Effector memory CD4-positive, alpha-beta T cell (primary cell): ENCODE measurements at places on chromosomes 12 and 14.

- DNase-seq: no peak
These were observed 13.0 kb upstream of the SNAPC1 start for GRCh38 chr14:61749264-61749663.

DNA sequence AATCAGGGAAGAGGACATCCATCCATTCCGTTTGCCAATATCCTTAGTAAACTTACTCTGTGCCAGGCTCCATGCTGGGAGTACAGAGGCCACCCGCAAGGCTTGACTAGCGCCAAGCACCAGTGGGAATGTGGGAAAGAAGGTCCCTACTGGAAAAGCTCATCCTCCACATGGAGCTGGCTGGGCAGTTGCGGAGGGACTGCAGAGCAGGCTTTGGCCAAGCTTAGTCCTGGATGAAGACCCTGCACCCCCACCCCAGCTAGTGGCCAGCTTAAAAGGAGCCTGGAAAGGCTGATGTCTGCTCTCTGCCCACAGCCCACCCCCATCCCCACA is 22.4 kb upstream of the EIF2B2 start:
- DNase-seq: no peak

DNA sequence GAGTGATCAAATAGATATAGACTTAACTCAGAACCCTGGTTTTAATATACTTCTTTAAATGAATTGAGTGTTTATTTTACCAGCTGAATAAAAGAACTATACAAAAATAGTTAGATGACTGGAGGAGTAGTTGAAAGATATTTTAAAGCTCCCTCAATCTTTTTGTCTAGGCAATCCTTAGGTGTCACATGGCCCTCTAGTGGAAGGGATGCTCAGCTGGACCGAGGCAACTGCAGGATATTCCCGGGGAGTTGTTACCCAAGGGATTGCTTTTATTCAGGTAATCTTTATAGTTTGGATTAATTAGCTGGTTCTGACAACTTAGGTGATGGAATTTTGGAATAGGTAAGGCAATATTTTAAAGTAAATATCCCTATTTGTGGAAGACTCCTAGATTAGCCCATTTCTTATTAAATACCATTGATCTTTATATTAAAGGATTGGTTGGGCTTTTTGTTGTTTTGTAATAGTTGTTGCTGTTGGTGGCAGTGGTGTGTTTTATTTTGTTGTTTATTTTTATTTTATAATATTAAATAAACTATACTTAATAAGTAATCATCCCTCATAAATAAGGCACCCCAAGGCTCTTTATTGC is 57.1 kb downstream of the ZDHHC17 start:
- no peak for DNase-seq

DNA sequence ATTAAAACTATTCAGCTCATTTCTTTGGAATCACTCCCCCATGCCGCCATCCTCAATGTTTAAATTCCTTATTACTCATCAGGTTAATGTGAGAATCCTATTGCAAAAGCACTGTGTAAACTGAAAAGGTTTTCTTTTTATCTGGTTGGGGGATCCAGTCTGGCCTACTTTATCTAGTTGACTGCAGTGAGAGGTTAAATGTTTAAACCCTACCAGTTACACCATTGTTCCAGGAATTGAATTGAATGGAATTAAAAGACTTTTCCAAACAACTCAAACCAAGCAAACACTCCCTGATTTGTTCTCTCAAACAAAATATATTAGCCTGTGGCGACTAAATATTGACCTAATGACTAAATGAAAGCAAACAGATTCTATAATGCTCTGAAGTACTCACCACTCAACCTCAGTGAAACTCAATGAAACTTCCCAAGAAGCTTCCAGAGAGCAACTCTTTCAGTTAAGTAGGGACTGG is 100.5 kb downstream of the VEZT start:
- DNase-seq: no peak

DNA sequence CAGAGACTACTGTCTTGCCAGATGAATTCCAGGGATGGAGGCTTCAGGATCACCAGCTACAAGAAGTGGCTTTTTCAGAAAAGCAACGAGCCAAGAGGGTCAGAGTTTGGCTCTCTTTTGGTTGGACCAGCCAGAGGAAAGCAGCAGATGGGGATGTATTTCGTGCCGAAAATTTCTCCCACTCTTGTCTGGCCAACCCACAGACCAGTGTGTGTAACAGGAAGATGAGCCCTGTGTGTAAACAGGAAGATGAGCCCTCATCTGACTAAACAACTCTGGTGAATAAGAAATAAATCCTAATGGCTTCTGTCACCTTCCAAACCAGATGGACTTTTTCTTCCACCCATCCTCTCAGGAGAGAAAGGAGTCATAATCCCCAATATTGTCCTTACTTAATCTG is 13.1 kb downstream of the GPR68 start:
- DNase-seq: no peak

GRCh38 chr12:28248555-28249145 is 58.4 kb downstream of the CCDC91 start:
- no peak for DNase-seq

- no peak for DNase-seq
These were observed 36.4 kb upstream of the AEBP2 start for GRCh38 chr12:19402743-19403431.

- DNase-seq: no peak
These were observed 6.7 kb upstream of the LGR5 start for GRCh38 chr12:71432936-71433335.

- DNase-seq: no peak
These were observed 15.3 kb downstream of the CCDC62 start for GRCh38 chr12:122789637-122790036.

DNA sequence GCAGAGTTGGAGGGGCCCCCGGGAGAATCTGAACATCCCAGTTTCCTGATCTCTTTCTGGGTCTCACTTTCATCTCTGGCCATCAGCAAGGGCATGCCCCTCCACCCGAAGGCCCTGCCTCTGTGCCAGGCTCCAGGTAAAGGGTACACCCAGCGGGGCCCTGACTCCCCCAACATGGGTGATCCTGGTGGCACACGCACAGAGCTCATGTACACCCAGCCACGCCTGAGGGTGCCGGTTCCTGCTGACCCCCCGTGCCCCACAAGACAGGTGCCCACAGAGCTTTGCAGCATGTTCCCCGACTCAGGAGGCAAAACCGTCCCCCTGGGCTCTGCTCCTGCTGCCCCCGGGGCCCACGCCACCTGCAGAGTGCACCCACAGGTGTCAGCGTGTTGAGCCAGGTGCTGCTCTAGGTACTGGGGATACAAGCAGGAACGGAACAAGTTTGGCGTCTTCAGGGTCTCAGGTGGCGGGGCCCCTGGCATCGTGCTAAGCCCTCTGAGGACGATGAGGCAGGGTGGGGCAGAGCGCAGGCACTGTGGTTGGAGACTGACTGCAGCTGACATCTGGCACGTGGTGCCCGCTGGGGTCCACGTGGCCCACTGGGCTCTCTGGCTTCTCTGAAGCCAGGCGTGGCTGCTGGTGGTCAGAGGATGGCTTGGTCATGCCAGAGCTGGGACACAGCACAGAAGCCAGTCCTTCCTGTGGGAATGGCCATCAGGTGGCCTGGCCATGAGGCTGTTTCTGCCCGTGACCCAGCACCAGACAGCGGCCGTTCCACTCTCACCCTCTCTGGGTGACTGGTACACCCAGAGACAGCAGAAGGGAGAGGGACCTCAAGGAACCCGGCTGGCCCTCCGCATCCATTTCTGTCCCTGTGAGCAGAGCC is 13.8 kb downstream of the BAG5 start:
- DNase-seq: no peak

DNA sequence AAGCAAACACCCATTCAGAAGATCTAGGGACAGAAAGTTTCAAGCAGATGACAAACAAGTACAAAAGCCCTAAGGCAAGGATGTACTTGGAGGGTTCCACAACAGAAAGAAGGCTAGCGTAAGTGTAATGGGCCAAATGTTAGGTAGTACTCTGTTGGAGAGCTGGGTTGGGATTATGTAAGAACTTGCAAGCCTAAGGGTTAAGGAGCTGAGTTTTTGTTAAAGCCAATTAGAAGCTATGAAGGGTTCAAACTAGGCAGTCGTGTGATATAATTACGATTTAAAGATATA is 41.4 kb downstream of the HECTD1 start:
- no peak for DNase-seq

DNA sequence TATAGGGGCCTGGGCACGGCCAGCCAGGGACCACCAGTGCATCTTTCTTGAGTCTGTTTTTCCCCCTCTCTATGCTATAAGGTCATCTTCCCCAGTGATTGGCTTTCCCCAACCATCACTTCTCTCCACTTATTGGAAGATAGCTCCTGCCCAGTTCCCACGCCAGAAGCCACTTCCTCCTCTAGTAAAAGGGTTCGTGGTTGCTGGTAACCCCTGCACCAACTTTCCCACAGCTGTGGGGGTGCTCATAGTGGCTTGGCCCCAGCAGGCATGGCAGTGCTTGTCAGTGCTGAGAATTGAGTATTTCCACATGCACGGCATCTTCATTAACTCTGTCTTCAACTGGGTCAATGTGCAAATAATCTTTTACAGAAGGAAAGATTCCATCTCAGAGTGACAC is 215.4 kb downstream of the FOXN3 start:
- DNase-seq: no peak

GRCh38 chr12:53501615-53502181 is 615 bp downstream of the TARBP2 start:
- no peak for DNase-seq

GRCh38 chr12:114272071-114272470 is 133.9 kb downstream of the TBX5 start:
- no peak for DNase-seq

GRCh38 chr12:59660148-59660547 is 64.3 kb downstream of the SLC16A7 start:
- no peak for DNase-seq

GRCh38 chr12:6330192-6330591 is 11.7 kb downstream of the TNFRSF1A start:
- DNase-seq: no peak

DNA sequence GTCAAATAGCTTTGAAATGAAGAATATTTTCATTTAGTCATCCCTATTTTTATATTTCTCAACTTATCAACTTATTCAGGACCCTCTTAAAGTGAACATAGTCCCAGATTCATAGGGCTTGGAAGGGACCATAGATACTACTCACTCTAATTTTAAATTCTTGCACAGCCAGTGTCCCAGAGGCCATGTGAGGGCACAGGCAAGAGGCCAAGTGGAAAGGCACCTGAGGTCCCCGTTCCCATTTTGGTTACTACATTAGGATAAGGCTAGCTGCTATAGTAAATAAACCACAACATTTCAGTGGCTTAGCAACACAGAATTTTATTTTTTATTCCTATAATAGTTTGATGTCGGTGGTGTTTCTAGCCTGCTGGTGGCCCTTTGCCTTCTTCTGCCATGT is 227.8 kb downstream of the SPTSSA start:
- no peak for DNase-seq

GRCh38 chr14:95149441-95149840 is 7.9 kb downstream of the DICER1 start:
- DNase-seq: no peak

GRCh38 chr14:68470361-68470760 is 322.5 kb downstream of the ZFP36L1 start:
- no peak for DNase-seq

DNA sequence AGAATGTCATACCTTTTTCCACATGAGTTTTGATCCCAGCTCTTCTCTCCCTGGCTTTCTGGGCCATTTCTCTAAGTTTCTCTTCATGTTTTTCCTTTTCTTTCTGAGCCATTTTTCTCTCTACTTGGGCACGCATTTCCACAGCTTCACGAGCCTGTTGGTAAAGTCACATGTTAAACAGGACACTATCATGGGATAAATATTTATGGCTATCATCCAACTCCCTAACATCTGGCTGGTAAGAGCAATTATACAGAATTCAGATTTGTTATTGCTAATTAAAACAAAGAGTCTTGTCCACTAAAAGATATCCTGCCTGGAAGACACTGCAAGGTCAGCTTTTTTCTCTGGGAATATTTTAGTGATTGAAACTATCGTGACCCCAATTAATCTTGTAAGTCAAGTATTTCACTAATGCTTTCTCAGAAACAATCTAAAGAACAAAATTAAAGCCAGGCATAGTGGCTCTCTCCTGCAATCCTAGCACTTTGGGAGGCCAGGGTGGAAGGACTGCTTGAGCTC is 23.1 kb downstream of the SLIRP start:
- no peak for DNase-seq

DNA sequence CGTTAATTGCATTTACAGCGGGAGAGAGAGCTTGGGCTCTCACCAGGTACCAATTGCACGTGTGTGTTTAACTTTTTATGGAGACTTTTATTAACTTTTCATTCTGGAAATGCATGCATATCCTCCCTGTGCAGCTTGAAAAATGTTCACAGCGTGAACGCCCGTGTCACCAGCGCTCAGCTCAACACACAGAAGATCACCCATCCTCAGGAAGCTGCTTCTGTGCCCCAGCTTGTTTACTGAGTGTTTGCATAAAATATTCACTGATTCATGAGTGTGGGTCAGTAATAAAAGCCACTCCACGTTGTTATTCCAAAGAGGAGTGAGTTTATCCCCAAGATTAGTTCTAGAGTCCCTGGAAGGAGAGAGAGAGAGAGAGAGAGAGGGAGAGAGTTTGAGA is 75.5 kb upstream of the FZD10 start:
- no peak for DNase-seq

GRCh38 chr12:89311703-89312293 is 40.5 kb downstream of the DUSP6 start:
- DNase-seq: no peak

- no peak for DNase-seq
These were observed 1.1 kb downstream of the SMIM10L1 start for GRCh38 chr12:11171969-11172675.

DNA sequence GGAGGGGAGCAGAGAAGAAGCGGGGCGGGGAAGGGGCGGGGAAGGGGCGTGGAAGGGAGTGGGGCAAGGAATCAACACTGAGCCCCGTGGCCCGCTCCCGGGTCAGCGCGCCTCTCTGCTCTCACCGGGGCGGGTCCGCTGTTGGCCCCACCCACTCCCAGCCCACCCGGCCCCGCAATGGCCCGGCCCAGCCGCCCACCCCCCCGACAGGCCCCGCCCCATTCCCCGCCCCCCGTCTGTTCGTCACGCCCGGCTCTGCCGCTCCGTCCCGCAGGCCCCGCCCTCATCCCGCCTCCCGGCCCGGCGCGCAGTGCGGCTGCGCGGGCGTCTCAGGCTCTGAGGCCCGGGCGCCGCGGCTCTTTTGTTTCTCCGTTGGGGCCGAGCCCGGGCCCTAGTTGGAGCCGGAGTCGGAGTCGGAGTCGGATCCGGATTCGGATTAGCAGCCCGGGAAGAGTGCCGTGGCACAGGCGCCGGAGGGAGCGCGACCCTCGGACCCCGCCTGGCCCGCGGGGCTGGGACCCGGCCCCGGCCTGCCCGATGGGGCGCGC is at the start of gene ULK1:
Gene ULK1, plus strand, starts transcription at position 310 of the 548 bp plus-strand sequence. CDS start 380 bp downstream, outside the sequence.
- DNase-seq: peak; percentile 84

DNA sequence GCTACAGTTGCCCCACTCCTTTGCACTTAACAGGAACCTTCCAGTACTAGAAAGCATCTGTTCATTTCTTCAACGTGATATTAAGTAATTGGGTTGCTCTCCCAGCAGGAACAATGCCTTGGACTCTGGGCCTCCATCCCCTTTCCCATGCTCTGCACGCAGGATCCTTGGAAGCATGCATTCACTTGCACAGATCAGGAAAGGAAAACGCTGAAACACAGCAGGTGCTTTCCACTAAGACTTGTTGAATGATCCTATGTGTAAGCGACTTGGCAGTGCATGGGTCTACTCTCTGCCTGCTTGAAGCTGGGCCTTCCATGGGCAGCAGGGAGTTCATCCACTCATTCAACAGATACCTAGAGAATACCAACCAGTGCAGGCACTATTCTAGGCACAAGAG is 2.3 kb downstream of the LTBP2 start:
- no peak for DNase-seq

GRCh38 chr12:122724641-122725243 is 5.9 kb downstream of the HCAR1 start:
- DNase-seq: no peak

GRCh38 chr12:90682398-90682797 is 272.6 kb downstream of the CCER1 start:
- DNase-seq: no peak

- DNase-seq: no peak
These were observed 69.5 kb downstream of the LRIG3 start for GRCh38 chr12:58850826-58851225.
